ENCODE measurements at places on chromosomes 12 and 14. TPM values are rescaled to one million over a fixed set of nuclear protein-coding genes. Genes with fewer than 3 reads are reported as not detected.

DNA sequence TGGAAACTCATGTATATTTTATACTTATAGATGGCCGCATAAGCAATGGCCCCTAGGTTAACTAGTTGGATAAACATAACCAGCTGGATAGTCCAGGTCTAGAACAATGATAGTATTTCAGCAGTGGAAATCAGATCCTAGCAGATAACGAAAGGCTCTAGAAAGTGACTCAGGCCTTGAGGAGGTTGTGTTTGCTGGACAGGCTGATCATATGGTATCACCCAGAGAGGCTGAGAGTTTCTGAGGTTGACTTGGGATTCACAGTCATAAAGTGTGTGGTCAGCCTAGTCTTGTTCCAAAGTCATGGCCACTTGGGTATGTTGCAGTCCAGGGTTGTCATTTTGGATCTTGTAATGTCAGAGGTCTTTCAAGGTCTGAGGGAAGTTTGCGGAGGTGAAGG is 16.8 kb downstream of the FLVCR2 start:
- DNase-seq, result no peak

ETFBKMT gene
- total RNA-seq, result 1.2 TPM

- peak; percentile 20 for DNase-seq
Measured at GRCh38 chr12:119512772-119513497, 80.6 kb upstream of the TMEM233 start.

- no peak for DNase-seq
Measured at GRCh38 chr12:75390156-75390898, 562 bp upstream of the GLIPR1L2 start.

- DNase-seq, result no peak
Measured at GRCh38 chr14:55807881-55808379, 227.9 kb downstream of the KTN1 start.

GRCh38 chr12:69167648-69168165 is 71.7 kb upstream of the CPSF6 start:
- no peak for DNase-seq

DNA sequence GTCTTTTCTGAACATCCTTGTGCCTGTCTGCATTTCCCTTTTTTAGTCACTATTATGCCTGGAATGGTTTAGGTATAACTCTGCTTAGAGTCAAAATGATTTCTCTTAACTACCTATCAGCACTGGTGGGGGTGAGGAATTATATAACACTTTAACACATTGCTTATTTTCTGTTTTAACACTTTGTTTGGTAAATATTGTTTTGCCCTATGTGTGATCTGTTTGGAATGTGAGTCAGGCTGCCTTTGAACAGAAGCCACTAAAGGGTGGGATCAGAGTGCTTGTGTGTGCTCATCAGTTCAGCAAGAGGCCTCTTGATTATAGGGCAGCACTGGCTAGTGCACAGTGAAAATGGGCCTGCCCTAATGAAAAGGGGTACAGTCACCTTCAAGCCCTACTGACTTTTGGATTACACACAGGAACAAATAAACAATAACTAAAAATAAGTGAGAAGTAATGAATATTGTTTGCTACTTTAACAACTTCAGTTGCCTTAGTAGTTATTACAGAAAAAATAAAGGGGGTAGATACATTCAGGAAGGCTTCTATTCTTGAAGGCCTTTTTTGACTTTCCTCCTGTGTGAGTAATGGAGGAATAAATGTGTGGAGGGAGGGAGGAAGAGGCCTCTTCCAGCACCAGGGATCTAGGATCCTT is 23.2 kb downstream of the NGDN start:
- no peak for DNase-seq

DNA sequence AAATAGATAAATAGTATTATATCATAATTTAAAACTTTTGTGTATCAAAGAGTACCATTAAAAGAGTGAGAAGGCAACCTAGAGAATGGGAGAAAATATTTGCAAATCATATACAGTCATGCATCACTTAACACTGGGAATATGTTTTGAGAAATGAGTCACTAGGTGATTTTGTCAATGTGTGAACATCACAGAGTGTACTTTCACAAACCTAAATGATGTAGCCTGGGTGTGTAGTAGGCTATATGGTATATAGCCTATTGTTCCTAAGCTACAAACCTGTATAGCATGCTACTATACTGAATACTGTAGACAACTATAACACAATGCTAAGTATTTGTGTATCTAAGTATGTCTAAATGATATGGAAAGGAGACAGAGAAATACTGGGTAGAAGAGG is 48.0 kb upstream of the ARID2 start:
- no peak for DNase-seq

GRCh38 chr14:101602466-101602840 is 41.2 kb downstream of the DIO3 start:
- no peak for DNase-seq

DNA sequence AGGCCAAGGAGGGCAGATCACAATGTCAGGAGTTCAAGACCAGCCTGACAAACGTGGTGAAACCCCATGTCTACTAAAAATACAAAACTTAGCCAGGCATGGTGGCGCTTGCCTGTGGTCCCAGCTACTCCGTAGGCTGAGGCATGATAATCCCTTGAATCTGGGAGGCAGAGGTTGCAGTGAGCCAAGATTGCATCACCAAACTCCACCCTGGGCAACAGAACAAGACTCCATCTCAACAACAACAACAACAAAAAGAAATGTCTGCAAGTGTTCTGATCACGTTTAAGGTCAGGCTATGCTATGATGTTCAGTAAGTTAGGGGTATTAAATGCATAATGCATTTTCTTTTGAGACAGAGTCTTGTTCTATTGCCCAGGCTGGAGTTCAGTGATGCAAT is 6.7 kb upstream of the PLD4 start:
- no peak for DNase-seq

CLEC6A gene
- not detected for total RNA-seq

GRCh38 chr14:69068744-69069421 is 84.0 kb downstream of the DCAF5 start:
- DNase-seq, result no peak

- DNase-seq, result no peak
Measured at GRCh38 chr12:87266305-87266704, 762.9 kb downstream of the C12orf50 start.

- no peak for DNase-seq
Measured at GRCh38 chr14:30162066-30162465, 234.4 kb upstream of the PRKD1 start.

- DNase-seq, result no peak
Measured at GRCh38 chr14:105161309-105161708, 7.3 kb downstream of the JAG2 start.

GRCh38 chr12:88520436-88520820 is 59.8 kb downstream of the KITLG start:
- DNase-seq, result no peak

CLEC4C gene
- not detected for total RNA-seq

DNA sequence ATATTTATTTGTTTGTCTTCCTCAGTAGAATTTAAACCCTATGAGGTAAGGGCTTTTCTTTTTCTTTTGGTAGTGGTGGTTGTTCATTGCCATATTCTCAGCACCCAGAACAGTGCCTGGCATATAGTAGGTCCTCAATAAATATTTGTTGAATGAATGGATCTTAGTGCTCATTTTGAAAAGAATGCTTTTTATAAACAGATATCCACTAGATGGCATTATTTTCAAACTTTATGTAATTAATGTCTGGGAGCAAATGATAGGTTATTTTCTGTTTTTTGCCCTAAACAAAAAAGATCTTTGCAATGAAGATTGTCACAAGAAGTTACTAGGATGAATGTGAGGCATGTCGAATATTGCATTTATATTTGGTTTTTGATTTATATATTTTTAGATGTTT is 64.1 kb downstream of the RAD51B start:
- no peak for DNase-seq

- DNase-seq, result no peak
Measured at GRCh38 chr12:3931776-3932175, 58.6 kb upstream of the PARP11 start.

- no peak for DNase-seq
Measured at GRCh38 chr12:32217354-32218310, 111.0 kb downstream of the BICD1 start.

DNA sequence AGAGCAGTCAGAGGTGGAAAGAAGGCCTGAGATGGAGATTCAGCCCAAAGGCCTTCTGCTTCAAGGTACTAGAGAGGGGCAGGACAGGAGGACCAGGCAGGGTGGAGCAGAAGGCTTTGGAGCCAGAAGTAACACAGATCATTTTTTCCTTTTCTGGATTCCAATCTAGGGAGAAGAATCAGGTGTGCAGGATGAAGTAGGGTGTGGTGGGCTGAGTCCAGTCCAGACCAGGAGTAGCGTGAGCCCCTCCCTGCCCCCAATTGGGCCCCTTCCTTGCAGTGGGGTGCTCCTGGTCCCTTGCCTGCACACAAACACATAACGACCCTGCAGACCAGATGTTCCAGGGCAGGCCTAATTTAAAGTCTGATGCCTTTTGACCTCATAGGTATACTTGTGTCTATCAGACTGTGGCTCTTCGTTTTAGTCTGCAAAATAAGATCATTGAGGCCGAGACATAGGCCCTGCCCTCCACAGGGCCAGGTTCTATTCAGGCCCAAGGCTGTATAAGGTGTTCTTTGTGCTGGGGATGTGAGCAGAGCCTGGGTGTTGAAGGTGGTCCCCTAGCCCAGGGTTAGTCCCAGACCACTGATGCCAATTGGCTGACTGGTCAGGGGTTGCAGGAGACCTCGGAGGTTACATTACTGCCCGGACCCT is 1.0 kb upstream of the NYNRIN start:
- no peak for DNase-seq

GRCh38 chr12:50220363-50220995 is 53.3 kb upstream of the CERS5 start:
- peak; percentile 77 for DNase-seq

PMCH gene
- not detected for total RNA-seq

GPRC5D gene
- not detected for total RNA-seq

DNA sequence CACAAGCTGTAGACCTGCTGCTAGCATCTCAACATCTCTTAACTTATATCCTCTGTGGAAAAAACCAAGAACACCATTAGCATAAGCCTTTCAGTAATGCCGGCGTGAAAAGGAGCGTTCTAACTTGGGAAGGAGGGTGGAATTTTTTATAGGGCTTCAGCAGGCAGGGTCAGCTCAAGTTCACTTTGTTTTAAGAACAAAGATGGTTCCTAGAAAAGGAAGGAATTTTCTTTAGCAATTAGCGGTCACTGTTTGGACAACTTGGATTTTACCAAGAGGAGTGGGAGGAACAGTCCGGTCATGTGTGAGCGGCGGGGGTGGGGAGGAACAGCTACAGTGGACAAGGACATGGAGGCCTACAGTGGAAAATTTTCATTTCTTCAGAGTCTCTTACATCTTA is 35.9 kb downstream of the BBS10 start:
- DNase-seq, result no peak

GRCh38 chr12:132747395-132747794 is 14.2 kb downstream of the ANKLE2 start:
- no peak for DNase-seq

TMEM117 gene
- 2.1 TPM for total RNA-seq

DYRK4 gene
- 27.3 TPM for total RNA-seq

DNA sequence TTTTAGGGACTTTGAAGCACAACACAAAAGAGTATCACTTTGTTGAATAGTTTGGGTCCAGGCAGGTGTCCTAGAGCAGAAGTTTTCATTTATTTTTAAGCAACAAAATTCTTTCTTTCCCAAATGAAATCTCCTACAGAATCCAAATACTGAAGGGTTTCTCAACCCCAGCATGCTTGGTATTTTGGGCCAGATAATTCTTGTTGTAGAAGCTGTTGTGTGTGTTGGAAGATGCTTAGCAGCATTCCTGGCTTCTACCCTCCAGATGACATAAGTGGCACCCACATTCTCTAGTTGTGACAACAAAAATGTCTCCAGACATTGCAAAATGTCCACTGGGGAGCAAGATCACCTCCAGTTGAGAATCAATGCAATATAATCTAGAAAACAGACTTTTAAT is 97.8 kb downstream of the PRKCH start:
- no peak for DNase-seq
